Ascending aorta (tissue), 2 donors: ENCODE measurements at places on chromosomes 1 and 21. TPM values are rescaled to one million over a fixed set of nuclear protein-coding genes. Genes with fewer than 3 reads are reported as not detected.

SPATA45 gene
- not detected for total RNA-seq

ADAMTS1 gene
- 672 TPM for total RNA-seq

E2F2 gene
- not detected for total RNA-seq

ADARB1 gene
- 82.9 TPM for total RNA-seq
